ENCODE measurements at places on chromosomes 1 and 21.
A peak's percentile ranks its signal among the peaks of the same experiment; 100 is the strongest.

DNA sequence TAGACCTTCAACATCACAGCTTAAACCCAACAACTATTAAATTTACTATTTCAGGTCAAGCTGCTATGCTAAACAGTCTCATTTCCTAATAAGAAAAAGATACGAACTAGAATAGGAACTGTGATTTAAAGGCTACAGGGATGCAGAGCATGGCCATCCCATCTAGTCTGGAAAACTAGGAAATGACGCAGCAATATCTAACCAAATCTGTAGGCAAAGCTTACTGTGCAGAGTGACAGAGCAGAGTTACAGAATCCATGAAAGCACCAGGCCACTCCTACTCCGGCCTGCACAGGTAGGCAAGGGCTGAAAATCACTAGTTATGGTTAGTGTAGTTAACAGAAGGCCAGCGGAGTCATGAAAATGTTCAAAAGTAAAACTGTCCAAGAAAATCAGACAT, 2.1 kb downstream of the HLCS start:
- no peak for DNase-seq

DNA sequence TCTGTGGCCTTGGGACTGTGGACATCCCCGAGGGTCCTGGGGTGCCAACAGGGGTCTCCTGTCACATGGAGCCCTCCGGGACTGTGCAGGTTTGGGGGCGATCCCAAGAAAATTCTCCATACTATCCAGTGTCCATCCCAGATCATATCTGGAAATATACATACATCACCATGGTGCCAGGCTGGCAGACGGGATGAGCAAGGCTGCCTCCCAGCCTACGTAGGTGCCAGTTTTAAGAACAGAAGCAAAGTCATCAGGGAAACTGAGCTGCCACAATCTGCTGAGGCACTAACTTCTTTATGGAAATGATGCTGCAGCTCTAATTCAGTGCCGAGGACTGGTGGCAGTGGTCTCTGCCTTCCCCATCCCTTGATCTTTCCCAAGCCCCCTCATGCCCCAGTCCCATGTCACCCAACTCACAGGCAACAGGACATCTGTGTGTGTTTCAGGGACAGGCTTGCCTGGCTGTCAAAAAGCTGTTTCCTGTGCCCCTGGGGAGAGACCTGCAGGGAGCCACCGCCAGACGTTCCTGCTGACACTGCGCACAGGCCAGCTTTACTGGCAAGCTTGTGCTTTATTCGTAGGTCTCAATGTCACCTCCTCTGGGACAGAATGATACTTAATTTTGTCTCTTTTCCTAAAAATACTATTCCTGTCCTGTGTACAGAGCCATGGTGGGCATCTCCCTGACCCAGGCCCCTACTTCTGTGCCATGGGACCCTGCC, 15.5 kb downstream of the TEX35 start:
- no peak for DNase-seq

GRCh38 chr1:200980452-200980772, 43.1 kb downstream of the KIF21B start:
- no peak for DNase-seq

DNA sequence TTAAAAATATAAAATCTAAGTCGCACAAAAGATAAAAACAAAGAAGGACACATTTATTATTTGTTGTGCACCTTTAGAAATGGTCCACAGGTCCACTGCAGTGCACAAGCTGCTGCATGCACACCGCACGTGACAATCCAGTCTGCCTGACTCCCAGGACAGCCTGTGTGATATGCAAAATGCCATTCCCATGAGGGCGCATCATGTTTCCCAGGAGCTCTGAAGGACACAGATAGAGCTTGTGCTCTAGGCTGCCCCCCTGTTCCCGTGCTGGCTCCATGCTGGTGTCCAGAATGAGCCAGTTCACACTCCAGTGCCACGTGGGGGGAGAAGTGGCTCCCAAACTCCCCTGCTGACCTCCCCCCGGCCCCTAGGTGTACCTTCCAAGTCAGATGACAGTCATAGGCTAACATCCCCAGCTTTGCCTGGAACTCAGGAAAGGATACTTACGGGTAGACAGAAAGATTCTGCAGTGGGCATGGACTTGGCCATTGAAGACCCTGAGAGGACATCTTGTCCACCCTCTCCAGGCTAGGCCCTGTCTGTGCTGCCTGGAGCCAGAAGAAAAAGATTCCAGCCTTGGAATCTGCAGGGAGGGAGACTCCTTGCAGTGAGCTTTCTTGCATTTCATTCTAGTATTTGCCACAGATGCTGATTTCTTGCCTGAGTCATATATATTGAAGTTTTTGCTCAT, 26.3 kb downstream of the RAB7B start:
- DNase-seq = no peak

- DNase-seq = no peak
These were observed 61.8 kb downstream of the RGS13 start for GRCh38 chr1:192697771-192698170.

DNA sequence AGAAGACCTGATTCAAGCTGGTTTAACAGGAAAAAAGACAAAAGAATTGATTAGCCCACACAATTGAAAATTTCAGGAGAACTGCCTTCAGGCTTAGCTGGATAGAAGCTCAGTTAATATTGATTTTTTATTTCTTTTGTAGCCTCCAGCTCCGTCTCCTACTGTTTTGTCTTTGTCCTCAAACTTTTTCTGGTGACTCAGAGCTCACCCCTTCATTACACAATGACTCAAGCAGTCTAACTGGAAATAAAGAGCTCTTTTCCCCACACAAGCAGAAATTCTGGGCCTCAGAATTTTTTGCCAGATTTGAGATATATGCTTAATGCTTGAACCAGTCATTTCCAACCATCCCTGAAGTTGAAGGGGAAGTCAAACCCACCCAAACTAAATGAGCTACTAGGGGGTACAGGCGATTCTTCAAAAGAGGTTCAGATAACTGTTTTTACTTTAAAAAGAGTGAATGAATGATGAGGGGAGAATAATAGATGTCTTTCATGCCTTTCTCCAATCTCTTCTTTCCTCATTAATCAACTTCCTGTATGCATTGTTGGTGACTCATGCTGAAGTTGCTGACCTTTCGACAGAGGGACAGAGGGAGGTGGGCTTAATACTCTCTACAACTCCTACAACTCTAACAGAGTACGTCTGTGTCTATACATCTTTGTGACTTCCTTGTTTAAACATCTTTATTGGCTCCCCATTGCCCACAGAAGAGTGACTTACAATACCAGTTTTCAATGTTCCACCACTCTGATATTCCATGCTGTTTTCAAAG, 6.2 kb upstream of the ACP6 start:
- DNase-seq = peak; percentile 39

DNA sequence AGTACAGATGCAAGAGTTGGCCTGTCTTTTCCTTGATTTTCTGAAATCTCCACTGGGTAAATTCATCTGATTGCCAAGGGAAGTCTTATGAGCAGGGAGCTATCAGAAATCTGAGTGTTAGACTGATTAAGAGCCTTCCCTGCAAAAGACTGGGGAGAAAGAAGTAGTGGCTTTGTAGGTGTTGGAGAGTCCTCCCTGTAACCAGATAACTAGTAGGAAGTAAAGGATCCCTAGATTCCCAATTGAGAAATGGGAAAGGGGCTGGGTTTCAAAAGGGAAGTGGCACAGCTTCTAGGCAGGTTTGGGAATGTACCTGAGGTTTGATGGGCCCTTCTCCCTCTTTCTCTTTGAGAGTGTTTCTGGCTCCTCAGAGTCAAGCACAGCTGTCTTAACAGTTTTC, 2.1 kb downstream of the TLCD4 start:
- no peak for DNase-seq

- no peak for DNase-seq
These were observed 88.9 kb upstream of the ABCD3 start for GRCh38 chr1:94329276-94329675.

DNA sequence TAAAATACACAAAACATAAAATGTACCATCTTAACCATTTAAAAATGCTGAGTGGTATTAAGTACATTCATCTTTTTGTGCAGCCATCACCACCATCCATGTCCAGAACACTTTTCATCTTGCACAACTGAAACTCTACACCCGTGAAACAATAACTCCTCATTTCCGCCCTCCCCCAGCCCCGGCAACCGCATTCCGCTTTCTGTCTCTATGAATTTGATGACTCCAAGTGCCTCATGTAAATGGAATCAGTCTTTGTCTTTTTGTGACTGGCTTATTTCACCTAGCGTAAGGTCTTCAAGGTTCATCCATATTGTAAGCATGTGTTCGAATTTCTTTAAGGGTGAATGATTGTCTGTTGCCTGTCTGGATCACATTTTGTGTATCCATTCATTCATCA, 37.2 kb downstream of the SCCPDH start:
- no peak for DNase-seq

DNA sequence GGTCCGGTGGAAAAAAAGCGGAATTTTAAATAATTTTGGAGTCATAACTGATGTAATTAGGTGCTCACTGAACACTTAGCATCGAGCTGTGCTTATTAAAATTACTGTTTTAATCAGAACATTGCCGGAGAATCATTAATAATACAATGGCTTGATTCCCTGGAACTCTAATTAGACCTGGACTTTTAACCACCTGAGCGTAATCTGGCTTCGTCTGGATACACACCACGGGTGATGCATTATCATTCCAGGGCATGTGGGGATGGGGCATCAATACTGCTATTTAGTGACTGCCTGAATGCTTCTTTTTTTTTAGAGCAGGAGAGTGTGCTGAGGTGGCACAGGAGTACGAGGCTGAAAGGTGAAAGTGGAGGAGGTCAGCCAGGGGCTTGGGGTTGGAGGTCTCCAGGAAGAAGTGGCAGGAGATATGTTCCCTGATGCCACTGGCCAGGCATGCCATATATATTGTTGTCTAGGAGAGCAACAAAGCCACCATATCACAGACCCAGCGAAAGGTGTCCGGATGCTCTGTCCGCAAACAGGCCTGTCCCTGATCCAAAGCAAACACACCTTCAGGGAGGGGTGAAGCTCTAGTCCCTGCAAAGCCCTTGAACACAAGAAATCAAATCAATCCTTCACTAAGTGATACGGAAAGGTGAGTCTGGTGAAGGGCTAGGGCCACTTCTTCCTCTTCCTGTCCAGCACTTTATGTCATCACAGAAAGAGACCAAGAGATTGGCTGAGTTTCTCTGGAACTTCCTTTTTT, 125.2 kb downstream of the PLXNA2 start:
- no peak for DNase-seq

DNA sequence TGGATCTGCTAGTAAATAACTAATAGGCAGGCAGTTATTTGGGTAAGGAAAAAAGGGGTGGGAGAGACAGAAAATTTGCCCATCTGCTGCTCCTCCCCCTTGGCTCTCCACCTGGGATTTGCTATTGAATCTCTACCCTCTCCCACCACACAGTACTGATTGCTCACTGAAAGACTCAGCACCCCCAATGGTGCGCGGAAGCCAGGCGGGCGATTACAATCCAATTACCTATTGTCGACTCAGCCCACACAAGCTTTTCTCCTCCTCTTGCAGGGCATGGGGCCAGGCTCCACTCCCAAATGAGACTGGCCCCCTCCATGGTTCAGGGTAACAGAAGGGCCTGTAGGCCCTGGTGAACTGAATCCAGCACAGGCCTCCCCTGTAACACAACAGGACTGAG, 2.7 kb upstream of the HMGN2 start:
- DNase-seq = no peak
